GM12878 (cell line): ENCODE measurements at places on chromosomes 5 and 9. TPM values are rescaled to one million over a fixed set of nuclear protein-coding genes. Genes with fewer than 3 reads are reported as not detected.
A peak's percentile ranks its signal among the peaks of the same experiment; 100 is the strongest.

- no peak overlapping the region for H3K4me3 ChIP-seq
- H3K36me3 ChIP-seq, result no peaks in the 10 kb centered on the region
- no peak overlapping the region for H3K27ac ChIP-seq
- H3K27me3 ChIP-seq, result peaks cover 4% of the 10 kb centered on the region
- no peak for DNase-seq
These were observed 71.2 kb downstream of the C9orf50 start for GRCh38 chr9:129549684-129550083.

- no peaks in the 10 kb centered on the region for H3K36me3 ChIP-seq
- no peak overlapping the region for H3K27ac ChIP-seq
- no peak overlapping the region for H3K4me3 ChIP-seq
- H3K4me1 ChIP-seq, result no peaks in the 10 kb centered on the region
- DNase-seq, result no peak
These were observed 149.8 kb upstream of the PPP1R26 start for GRCh38 chr9:135329571-135330306.

Gene ABO
- polyA plus RNA-seq, result not detected in 2 replicates

- DNase-seq, result no peak
- no peaks in the 10 kb centered on the region for H3K36me3 ChIP-seq
- no peaks in the 10 kb centered on the region for H3K27me3 ChIP-seq
These were observed 2.2 kb downstream of the FAM78A start for GRCh38 chr9:131273856-131274673.

- no peak for DNase-seq
- no peak overlapping the region for H3K27ac ChIP-seq
- no peaks in the 10 kb centered on the region for H3K36me3 ChIP-seq
These were observed 107.5 kb upstream of the TLR4 start for GRCh38 chr9:117596678-117597077.

DNA sequence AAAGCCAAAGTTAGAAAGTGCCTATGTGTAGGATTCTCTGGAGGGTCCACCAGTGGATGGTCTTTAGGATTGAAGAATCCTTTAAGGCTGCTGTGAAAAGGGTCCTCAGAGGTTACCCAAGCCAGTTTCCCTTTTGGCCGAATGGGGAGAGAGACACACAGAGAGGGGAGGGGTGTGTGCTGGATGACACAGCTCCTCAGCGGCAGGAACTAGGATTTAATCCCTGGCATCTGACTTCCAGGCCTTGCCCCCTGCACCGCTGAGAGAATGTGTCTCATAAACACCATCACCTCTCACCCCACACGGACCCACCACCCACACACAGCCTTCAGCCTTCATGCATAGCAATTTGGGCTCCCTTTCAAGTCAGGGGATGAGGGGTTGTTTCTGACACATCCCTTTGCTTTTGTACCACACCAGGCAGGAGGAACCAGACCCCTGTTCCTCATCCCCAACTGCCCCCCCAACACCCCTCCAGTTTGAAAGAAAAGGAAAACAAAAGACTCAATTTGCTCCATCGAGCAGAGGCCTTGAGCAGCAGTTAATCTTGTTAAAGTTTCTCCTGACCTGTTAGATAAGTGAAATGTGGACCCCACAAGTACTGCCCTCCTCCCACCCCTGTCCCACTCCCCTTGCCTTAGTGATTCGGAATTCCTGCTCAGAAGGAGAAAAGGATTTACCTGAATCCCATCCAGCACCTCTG is 4.0 kb downstream of the PAPPA start:
- H3K4me3 ChIP-seq, result no peak overlapping the region
- no peak for DNase-seq
- no peak overlapping the region for H3K27ac ChIP-seq
- H3K36me3 ChIP-seq, result no peaks in the 10 kb centered on the region
- H3K4me1 ChIP-seq, result no peaks in the 10 kb centered on the region
- peaks cover 8% of the 10 kb centered on the region for H3K27me3 ChIP-seq

Gene ITGA2
- not detected in 2 replicates for polyA plus RNA-seq

Gene LCNL1
- polyA plus RNA-seq, result not detected in 2 replicates

DNA sequence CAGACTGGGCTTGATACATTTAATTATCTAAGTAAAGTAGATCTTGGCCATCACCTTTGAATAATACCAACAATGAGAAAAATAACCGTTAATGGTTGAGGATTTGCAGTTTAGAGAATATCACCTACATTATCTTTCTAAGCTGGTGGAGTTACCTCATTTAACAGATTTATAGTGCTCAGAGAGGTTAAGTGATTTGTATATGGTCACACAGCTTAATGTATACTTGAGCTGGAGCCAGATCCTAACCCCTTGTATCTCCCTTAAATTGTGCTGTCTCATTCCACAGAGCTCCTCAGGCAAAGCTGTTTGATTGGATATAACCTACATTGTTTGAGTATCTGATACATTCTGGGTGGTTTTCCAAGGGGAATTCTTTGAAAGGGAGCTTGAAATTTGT is 57.8 kb downstream of the INSYN2B start:
- no peaks in the 10 kb centered on the region for H3K27me3 ChIP-seq
- peaks cover 6% of the 10 kb centered on the region; the same call in 1 of the 2 replicates for H3K36me3 ChIP-seq
- H3K4me3 ChIP-seq, result no peak overlapping the region
- no peak overlapping the region for H3K27ac ChIP-seq

Gene PCDHA12
- not detected in 2 replicates for polyA plus RNA-seq

DNA sequence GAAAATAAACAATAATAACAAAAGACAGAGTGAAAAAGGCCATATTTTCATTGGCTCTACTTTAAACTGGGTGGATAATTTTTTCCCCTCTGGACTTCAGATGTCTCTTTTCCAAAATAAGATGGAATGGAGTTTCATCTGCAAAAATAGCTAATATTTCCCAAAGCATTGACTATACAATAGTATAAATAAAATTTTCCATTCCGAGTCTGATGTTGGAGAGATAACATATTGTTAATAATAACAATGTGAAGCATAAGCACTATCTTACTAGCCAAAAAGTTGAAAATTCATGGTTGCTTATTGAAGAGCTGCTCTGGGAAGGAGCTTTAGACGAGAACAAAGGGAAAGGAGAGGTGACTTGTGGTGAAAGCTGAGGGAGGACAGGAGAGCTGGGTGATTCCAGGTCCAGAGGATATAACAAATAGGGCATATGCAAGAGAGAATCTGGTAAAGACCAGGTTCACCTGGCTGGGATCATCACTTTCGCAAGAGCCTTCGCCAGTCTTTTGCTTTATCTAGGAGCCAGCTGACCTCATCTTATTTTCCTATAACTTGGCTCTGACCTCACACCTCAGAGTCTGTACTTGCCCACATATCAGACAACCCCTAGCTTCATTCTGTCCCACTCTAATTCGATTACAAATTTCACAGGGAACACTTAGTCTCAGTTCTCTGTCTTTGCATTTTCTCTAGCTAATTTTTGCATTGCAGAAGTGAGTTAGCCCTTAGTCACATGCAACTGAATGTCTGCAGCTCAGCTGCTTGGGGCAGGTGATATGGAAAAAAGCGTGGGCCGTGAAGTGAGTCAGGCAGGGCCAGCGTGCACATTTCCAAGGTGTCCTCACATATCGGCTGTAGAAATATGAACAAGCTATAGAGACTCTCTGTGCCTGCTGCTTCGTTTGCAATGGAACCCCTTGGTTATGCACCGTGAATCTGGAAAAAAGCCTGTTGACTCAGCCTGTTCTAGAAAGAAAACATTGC is 7.6 kb upstream of the ZNF474 start:
- no peaks in the 10 kb centered on the region for H3K27me3 ChIP-seq
- no peak for DNase-seq
- H3K4me3 ChIP-seq, result no peak overlapping the region
- no peak overlapping the region for H3K27ac ChIP-seq
- H3K36me3 ChIP-seq, result no peaks in the 10 kb centered on the region

Gene GPR150
- 0.50 and 0.76 TPM in 2 replicates for polyA plus RNA-seq

DNA sequence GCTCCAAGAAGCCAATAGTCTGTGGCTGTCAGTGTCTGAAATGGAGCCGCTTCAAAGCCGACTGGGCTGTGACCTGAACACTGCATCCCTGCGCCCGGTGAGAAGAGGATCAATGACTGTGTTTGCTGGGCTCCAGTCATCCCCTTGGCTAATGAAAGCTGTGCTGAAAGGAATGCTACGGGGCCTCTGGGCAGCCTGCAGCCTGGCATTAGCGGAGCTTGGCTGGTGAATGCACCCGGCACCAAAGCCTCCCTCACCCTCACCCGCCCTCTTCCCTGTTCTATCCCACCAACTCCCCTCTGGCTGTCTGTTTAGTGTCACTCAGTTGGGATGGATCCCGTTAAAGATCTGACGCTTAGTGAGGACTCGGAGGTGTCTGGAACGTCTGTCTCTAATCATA is 355.3 kb downstream of the BNC2 start:
- H3K27ac ChIP-seq, result no peak overlapping the region
- H3K4me3 ChIP-seq, result no peak overlapping the region
- no peaks in the 10 kb centered on the region for H3K36me3 ChIP-seq
- DNase-seq, result no peak

Gene CDH12
- not detected in 2 replicates for polyA plus RNA-seq

- H3K27me3 ChIP-seq, result no peaks in the 10 kb centered on the region
- no peak overlapping the region for H3K27ac ChIP-seq
- no peaks in the 10 kb centered on the region for H3K4me1 ChIP-seq
These were observed 12.0 kb downstream of the PDGFRB start for GRCh38 chr5:150143350-150144245.

- no peak for DNase-seq
- H3K4me1 ChIP-seq, result no peaks in the 10 kb centered on the region
- no peaks in the 10 kb centered on the region for H3K27me3 ChIP-seq
- no peaks in the 10 kb centered on the region for H3K36me3 ChIP-seq
- H3K4me3 ChIP-seq, result no peak overlapping the region
These were observed 704 bp upstream of the IL33 start for GRCh38 chr9:6214903-6215302.

- H3K27me3 ChIP-seq, result no peaks in the 10 kb centered on the region
- no peak overlapping the region for H3K27ac ChIP-seq
- peaks cover 3% of the 10 kb centered on the region; the same call in 1 of the 2 replicates for H3K4me1 ChIP-seq
These were observed 367.5 kb downstream of the DEPDC1B start for GRCh38 chr5:60332244-60333004.

DNA sequence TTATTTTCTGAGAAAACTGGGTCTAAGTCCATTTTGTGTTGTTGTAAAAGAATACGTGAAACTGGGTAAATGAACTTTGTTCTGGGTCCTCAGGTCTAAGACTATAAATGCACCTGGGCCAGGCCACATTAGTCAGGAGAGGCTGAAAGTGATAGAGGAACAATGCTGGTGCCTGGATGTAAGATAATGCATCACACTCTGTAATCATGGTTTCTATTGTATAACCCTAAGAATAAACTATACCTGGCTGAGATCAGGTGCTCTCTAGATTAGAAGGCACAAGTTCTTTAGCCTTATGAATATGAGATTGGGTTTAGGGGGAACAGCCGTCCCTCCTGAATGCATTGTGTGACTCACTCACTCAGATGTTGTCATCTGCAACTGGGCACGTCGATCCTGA is 675.5 kb downstream of the HTR1A start:
- DNase-seq, result no peak
- H3K27me3 ChIP-seq, result no peaks in the 10 kb centered on the region
- no peaks in the 10 kb centered on the region for H3K36me3 ChIP-seq
- H3K27ac ChIP-seq, result no peak overlapping the region

Gene SUSD3
- polyA plus RNA-seq, result 30.9 and 32.9 TPM in 2 replicates

Gene FOXD1
- not detected in 2 replicates for polyA plus RNA-seq

GRCh38 chr9:113454914-113455761 is 8.4 kb upstream of the RGS3 start:
- DNase-seq, result no peak
- H3K27me3 ChIP-seq, result no peaks in the 10 kb centered on the region
- H3K4me3 ChIP-seq, result no peak overlapping the region
- no peak overlapping the region for H3K27ac ChIP-seq

GRCh38 chr5:1010641-1011046 is 2.0 kb downstream of the NKD2 start:
- peaks cover 4% of the 10 kb centered on the region; the same call in 1 of the 2 replicates for H3K27me3 ChIP-seq
- H3K4me1 ChIP-seq, result no peaks in the 10 kb centered on the region
- H3K27ac ChIP-seq, result no peak overlapping the region
- no peaks in the 10 kb centered on the region for H3K36me3 ChIP-seq
- no peak for DNase-seq

DNA sequence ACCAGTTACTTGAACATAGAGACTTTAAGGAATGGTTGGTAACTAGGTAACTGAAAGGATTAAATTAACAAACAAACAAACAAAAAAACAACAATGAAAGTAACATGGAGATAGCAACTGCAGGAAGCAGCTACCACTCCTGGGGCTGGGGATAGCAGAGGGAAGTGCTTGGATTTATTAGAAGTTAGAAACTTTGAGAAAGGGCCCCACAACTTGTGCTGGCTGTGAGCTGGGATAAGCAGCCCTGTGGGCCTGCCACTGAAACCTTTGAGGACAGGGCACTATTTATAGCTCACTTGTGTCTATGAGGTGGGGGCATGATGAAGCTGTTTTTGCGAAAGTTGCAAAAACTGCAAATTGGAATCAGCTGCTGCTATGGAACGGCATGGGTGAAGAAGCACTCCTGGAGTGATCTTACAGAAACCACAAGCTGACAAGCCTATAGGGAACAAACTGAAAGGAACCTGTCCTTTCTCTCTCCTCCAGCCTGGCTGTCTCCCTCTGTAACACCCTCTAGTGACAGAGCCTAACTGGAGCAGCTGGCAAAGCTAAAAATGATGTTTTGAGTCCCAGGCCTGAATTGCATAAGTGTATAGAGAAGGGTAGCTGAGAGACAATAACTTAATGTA is 91.4 kb upstream of the RANBP6 start:
- H3K27me3 ChIP-seq, result no peaks in the 10 kb centered on the region
- no peak overlapping the region for H3K4me3 ChIP-seq
- DNase-seq, result peak; percentile 41
- H3K4me1 ChIP-seq, result no peaks in the 10 kb centered on the region

- H3K4me1 ChIP-seq, result no peaks in the 10 kb centered on the region
- no peak overlapping the region for H3K4me3 ChIP-seq
- DNase-seq, result no peak
- H3K27ac ChIP-seq, result no peak overlapping the region
These were observed 57.6 kb downstream of the SPOCK1 start for GRCh38 chr5:137441476-137441875.

- H3K4me1 ChIP-seq, result no peaks in the 10 kb centered on the region
- peak; percentile 57 for DNase-seq
- H3K36me3 ChIP-seq, result no peaks in the 10 kb centered on the region
These were observed 65.7 kb upstream of the GNE start for GRCh38 chr9:36323926-36324325.

DNA sequence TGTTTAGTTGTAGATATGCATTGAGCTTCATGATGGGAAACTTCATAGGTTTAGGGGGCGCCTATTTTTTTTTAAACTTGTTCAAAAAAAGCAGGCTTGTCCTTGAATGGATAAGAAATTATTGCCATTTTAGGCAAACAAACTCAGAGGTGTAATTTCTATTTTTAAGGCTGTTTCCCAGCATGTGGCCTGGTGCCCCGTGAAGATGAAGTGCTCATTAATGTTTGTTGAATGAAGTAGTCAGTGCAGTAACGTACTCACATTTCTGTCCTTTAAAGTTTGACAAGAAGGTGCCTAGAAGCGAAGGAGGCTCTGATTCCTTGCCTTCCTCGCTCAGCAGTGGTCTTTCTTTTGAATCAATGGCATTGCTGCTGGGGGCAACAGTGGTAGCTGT is 54.3 kb downstream of the ZNF618 start:
- no peaks in the 10 kb centered on the region for H3K36me3 ChIP-seq
- no peak for DNase-seq
- no peak overlapping the region for H3K4me3 ChIP-seq
- no peaks in the 10 kb centered on the region for H3K27me3 ChIP-seq
